Fibroblast of skin of right biceps (primary cell): ENCODE measurements at places on chromosomes 2 and 18.

DNA sequence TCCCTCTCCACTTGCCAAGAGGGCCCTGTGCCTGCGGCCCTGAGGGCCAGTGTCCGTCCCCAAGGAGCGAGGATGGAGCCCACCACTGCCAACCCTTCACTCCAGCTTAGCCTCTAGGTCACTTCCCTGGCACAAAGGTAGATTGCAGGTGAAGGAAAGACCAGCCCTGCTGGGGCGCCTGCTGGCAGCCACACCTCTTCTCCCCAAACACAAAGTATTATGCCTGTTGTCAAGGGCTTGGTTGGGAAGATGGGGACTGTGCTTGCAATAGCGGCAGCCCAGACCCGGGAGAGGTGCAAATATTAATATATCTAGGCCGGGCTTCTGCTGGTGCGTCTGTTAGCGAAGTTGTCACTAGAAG lies 7.7 kb downstream of the KCNF1 start:
- DNase-seq, result no peak

- no peak for DNase-seq
Measured at GRCh38 chr2:222338374-222338773, 39.6 kb upstream of the PAX3 start.

- DNase-seq, result no peak
Measured at GRCh38 chr2:229810786-229811185, 96.4 kb upstream of the DNER start.

GRCh38 chr2:43905371-43905803 lies 66.6 kb downstream of the ABCG8 start:
- no peak for DNase-seq

GRCh38 chr18:24386681-24387080 lies 10.9 kb downstream of the OSBPL1A start:
- DNase-seq, result no peak

DNA sequence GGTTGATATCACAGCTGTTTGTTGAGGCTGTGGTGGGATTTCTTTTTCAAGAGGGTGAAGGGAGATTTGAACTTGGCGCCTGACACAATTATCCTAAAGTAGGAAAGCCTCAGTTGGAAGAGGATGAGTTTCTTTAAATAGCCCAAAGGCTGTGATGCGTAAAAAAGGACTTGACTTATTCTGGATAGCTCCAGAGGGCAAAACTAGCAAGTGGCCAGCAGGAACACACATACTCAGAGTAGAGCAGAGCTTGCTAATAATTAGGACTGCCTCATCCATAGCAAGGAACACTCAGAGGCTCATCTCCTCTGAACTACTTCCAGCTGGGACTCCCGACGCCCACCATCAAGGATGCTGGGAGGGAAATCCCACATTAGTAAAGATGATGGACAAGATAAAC lies 74.0 kb downstream of the AFF3 start:
- DNase-seq, result no peak

DNA sequence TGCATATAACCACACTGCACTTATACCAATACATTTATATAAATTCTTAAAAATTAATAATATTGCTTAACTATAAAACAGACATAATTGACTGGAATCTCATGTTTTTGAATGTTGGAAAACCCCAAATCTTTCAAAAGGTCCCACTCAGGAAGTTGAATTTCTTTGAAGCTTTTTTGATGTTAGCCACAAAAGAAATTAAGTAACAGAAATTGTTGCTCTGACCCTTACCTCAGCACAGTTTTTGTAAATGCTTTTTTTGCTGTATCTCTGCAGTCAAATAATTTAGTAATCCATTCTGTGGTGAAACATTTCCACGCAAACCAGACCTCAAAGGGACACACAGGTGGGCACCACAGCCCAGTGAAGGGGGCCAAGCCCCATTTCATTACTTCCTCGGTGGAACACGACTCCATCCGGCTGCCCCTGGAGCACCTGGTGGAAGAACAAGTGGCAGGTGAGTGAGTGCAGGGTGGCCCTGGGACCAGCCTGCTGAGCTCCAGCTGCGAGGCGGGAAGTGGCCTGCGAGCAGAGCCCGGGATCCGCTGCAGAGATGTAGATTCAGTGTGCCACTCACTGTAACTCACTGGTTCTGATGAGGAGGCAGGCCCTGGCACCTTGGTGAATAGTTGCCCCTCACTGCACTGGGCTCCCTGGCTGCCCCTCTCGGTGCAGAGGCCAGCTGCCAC lies 8.4 kb downstream of the SCLY start:
- no peak for DNase-seq

DNA sequence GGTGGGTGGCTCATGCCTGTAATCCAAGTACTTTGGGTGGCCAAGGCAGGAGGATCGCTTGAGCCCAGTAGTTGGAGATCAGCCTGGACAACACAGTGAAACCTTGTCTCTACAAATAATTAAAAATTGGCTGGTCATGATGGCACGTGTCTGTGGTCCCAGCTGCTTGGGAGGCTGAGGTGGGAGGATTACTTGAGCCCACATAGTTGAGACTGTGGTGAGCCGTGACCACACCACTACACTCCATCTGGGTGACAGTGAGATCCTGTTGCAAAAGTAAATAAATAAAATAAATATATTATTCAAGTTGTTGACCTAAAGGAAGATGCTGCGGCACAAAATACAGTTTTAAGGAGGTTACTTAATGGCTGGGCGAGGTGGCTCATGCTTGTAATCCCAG lies 72.7 kb downstream of the LAMA3 start:
- DNase-seq, result no peak

DNA sequence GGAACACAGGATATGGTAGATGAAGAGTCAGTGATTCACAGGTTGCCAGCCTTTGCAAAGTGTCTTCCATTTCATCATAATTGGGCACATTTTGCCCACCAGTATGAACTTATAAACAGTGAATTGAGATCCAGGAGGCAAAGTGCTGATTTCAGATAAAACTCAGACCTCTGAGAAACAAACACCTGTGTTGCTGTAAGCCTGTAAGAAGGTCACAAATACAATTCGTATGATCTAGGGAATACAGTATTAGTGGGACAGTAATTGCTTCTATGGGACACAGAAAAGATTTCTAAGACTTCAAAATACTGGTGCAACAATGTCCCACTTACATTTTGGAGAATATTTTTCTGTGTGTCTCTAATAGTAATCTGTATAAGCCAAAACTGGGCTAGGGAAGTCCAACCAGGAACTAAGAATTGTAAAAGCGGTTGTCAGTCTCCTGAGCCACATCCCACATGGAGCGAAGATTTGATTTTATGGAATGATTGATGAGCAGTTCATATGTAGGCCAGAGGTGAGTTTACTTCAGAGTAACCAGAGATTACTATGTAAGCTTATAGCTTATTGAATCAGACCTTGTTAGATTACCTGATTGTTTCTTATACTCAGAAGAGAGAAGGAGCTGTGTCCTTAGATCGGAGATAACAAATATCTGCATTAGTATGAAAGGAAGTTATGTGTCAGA lies 728.4 kb downstream of the LRRTM4 start:
- DNase-seq, result no peak

DNA sequence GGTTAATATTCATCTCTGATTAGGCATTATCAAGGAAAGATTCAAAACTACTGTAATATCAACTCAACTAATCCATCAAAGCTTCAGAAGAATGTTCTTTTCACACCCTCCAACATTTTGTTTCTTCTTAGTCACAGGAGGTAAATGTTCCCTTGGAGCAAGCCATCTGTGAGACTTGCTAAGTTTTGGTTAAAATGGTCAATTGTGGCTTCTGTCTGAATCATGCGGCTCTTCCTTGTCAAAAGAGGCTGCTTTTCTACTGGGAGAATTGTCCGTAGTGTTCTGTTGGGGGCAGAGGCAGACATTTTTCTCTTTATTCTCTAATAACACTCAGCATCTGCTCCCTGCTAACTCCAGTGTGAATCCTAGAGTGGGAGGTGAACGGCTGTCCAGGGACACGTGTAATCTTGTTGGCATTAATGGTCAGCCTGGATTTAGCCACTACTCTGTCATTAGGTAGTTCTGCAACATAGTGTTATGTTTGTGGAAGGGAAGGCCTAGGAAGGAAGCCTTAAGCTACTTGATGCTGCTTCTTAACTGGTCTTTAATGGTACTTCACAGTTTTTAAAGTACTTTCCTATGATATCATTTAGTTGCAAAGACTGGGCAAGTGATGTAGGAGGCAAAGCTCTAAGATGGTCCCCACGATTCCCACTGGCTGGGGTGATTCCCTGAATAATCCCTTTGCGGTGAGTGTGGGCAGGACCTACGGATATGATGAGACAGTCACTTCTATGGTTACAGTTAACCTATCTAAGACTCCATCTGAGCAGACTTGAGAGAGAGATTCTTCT lies 22.6 kb upstream of the FAP start:
- DNase-seq, result no peak

GRCh38 chr2:29902356-29902755 lies 19.0 kb downstream of the ALK start:
- DNase-seq, result no peak
